ENCODE measurements at places on chromosomes 2 and 18. TPM values are rescaled to one million over a fixed set of nuclear protein-coding genes. Genes with fewer than 3 reads are reported as not detected.
A peak's percentile ranks its signal among the peaks of the same experiment; 100 is the strongest.

DNA sequence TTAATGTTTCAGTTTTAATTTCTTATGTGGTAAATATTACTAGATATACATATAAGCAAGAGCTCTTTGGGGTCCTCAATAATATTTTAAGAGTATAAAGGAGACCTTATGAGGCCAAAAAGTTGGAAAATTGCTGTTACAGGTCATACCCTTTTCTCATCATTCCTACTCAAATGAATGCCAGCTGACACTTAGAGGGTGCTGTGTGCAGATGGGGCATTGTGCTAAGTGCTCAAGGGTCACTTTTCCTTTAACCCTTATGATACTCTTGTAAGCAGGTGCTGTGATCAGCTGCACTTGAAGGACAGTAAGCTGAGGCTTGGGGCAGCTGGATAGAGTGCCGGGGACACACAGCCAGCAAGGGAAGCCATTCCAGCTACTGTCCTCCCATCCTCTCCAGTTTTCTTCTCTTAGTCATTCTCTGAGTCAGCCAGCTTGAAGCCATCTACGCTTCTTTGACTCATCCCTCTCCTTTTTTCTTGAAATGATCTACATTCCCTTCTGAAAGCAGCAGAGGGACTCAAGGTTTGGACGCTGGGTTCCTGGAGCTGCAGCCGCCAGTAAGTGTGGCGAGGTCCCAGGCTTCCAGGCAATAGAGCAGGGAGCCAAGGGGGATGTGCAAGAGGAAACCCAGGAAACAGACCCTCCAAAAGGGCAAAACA, 42.0 kb upstream of the CREB1 start:
- peak; percentile 86 for DNase-seq

GRCh38 chr2:73297151-73297559, 3.8 kb upstream of the EGR4 start:
- no peak for DNase-seq

DNA sequence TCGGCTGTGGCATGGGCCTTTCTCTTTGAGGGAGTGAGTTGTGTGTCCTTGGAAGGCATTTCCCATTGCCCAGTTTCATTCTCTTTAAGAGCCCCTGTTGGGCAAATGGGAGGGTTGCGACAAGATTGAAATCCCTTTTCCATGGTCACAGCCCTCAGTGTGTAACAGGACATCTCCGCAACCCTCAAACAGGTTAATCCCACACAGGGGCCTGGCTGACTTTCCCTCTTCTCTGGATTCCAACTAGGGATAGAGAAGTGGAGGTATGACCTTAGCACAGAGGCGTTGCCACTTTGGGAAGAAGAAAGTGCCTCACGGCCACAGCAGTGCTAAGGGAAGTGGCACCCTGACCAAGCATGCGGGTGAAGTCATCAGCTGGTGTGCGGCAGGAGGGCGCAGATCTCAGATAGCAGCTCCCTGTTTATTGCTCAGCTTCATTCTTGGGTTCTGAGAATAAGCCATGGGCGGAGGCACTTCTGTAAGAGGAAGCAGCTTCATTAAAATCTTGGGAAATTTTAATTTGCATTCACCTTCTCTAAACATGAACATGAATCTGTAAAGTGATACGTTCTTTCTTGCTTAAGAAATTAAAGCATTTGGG, 256.5 kb downstream of the GBX2 start:
- no peak for DNase-seq

Gene CHRNG
- polyA plus RNA-seq = 111 TPM

DNA sequence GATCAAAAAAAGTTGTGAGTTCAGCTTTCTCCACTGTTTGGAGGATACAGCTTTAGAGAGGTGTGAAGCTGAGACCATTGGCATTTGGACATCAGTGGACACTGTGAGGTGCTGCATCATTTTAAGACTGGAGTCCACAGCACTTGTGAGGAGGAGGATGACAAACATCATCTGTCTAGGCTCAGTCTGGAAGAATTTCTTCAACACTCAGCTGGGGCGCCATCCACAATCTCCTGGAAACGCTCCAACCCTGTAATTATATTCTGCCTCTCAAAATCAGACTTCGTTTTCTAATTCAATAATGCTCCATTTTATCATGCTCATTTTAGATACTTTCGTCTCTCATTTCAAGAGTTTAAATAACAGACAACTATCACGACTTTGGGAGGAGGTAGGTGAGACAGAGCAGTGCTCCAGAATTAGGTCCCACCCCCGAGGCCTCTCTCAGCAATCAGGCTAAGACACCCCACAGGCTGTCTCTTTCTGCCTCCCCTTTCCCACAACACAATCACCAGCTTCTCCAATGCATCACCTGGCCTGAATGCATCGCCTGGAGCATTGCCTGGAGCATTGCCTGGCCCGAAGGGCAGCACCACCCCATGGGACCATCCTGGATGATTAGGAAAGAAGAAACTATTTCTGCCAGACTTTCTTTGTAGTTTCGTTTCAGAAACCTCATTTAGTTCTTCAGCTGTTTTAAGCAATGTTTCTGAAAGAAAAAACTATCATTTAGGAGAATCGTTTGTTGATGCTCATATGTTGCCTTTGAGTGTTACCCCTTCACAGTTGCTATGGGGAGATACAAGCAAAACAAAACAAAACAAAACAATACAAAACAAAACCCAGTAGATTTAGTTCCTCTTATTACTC, 37.0 kb upstream of the DPP10 start:
- DNase-seq = no peak

Gene NEU4
- 8.5 TPM for polyA plus RNA-seq

Gene IL1R2
- polyA plus RNA-seq = not detected

Gene CCBE1
- 4.5 TPM for polyA plus RNA-seq

- no peak for DNase-seq
These were observed 135.4 kb downstream of the PRKCE start for GRCh38 chr2:45786836-45787357.

Gene EFR3B
- 4.5 TPM for polyA plus RNA-seq

DNA sequence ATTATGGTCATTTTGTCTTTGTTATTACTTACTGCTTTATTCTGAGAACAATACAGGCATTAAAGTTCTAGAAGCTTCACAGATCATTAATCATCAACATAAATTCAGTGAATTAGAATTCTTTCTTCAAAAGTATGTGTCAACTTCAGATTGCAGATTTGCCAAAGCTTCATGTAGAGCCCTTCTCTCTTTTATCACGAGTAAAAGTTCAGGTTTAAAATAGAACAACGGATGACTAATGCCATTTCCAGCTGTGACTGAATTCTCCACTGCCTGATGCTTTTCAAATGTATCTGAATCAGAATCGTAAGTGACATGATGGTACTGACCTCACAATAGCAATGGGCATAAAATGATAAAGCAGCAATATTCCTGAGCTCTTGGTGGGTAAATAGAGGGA, 116.0 kb downstream of the ABCA12 start:
- peak; percentile 33 for DNase-seq

GRCh38 chr2:84808279-84808678, 72.6 kb downstream of the TRABD2A start:
- no peak for DNase-seq

Gene TFCP2L1
- 0.17 TPM for polyA plus RNA-seq

GRCh38 chr2:233011702-233012131, 1.3 kb downstream of the NGEF start:
- no peak for DNase-seq

DNA sequence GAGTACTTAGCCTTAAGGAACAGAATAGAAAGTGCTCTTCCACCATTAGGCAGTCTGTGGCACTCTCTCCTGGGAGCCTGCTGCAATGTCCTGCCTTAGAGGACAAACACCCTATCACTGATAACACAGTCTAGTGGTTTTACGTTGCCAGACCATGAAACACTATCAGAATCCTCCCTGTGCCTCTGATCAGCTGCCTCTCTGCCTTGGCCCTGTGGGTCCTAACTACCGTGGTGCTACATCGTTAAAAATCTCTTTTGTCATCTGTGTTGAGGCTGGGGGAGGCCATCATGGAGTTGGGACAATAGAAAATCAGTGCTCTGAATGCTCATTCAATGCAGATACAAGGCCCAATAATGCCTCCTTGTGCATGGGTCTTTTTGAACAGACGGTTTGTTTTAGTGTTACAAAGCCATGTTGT, 11.9 kb upstream of the APCDD1 start:
- DNase-seq = no peak

GRCh38 chr2:174792309-174793025, 28.2 kb upstream of the CHRNA1 start:
- DNase-seq = no peak
